ENCODE measurements at places on chromosomes 3 and 15. TPM values are rescaled to one million over a fixed set of nuclear protein-coding genes. Genes with fewer than 3 reads are reported as not detected.

DNA sequence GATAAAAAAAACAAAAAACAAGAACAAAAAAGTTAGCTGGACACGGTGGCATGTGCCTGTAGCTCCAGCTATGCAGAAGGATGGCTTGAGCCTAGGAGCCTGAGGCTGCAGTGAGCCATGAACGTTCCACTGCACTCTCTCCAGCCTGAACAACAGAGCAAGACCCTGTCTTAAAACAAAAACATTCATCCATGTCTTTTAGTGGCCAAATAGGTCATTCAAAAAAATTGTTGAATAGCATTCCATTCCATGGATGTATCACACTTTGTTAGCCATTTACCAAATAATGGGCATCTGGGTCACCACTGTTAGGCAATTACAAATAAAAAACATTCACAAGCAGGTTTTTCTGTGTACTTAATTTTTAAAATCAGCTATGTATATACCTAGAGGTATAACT is 139.7 kb downstream of the STAG1 start:
- DNase-seq: no peak
- H3K27ac ChIP-seq: no peak overlapping the region
- H3K27me3 ChIP-seq: no peaks in the 10 kb centered on the region
- no peak overlapping the region for H3K4me3 ChIP-seq

DNA sequence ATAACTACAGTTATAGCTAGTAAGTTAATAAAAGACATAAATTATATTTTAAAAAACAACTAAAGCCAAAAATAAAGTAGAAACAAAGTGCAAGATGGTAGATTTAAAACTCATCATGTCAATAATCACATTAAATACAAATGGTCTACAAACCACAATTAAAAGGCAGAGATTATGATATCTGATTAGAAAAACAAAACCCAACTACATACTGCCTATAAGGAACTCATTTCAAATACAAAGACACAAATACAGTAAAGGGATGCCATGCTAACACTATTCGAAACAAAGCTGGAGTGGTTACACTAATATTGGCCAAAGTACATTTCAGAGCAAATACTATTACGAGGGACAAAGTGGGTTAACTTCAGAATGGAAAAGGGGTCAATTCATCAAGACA is 426.5 kb downstream of the SHQ1 start:
- no peaks in the 10 kb centered on the region for H3K36me3 ChIP-seq
- DNase-seq: no peak
- H3K4me3 ChIP-seq: no peak overlapping the region
- no peak overlapping the region for H3K27ac ChIP-seq

DNA sequence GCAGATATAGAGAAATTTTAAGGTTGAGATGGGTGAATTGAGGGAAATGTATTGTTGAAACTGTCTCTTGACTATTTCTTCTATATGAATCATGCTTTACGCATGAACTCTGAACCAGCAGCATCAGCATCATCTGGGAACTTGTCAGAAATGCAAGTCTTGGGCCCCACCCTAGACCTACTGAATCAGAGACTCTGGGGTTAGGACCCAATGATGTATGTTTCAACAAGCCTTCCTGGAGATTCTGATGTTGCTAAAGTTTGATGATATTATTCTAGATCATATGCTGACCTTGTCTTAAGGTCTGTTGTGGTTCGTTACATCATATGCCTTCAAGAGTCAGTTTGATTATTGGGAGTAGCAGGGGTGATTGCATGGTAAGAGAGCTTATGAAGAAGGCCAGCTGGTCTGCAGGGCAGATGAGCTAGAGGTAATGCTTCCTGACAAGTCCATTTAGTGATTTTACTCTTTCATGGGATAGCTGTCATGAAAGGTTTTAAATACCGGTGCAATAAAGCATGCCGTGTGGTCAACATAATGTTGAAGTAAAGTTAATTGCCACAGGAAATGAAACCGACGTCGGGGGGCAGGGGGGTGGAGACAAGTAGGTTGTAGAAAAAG is 152.4 kb upstream of the MRPL3 start:
- no peaks in the 10 kb centered on the region for H3K36me3 ChIP-seq
- H3K4me3 ChIP-seq: no peak overlapping the region
- no peak overlapping the region for H3K27ac ChIP-seq
- no peaks in the 10 kb centered on the region for H3K27me3 ChIP-seq
- H3K4me1 ChIP-seq: no peaks in the 10 kb centered on the region

- H3K4me1 ChIP-seq: no peaks in the 10 kb centered on the region
- no peak for DNase-seq
- H3K36me3 ChIP-seq: no peaks in the 10 kb centered on the region
- H3K4me3 ChIP-seq: no peak overlapping the region
- H3K27ac ChIP-seq: no peak overlapping the region
Observed at GRCh38 chr3:16606398-16606797, 1.2 kb upstream of the DAZL start.

DNA sequence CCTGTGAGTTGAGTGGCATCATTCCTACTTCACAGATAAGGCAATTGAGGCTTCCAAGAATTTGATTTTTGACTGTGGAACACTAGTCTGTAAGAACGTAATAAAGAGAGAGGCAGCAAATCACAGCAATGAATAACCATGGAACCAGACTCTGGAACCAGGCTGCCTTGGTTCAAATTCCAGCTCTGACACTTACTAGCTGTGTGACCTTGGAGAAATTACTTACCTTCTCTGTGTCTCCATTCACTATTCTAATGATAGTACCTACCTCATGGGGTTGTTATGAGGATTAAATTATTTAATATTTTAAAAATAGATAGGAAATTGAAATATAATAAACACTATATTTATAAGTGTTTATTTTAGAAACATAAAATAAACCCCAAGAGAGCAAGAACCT is 12.6 kb upstream of the IGDCC3 start:
- no peak overlapping the region for H3K27ac ChIP-seq
- no peaks in the 10 kb centered on the region for H3K27me3 ChIP-seq
- DNase-seq: no peak
- no peak overlapping the region for H3K4me3 ChIP-seq
- no peaks in the 10 kb centered on the region for H3K36me3 ChIP-seq

DNA sequence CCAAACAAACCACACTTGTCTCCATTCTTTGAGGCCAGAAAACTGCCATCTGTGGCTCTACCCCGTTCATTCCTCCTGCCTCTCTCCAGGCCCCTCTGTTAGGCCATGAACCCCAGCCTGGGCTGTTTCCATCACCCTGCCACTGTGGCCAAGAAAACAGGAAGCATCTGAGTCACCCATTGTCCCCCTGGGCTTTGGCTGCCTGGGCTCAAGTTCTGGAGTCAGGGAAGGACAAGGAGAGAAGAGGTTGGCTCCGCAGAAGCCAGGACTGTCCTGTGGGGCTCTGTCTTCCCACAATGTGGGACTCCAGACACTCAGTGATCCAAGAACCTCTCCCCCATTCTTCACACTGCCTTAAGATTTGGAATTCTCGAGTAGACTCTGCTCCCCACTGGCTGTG is 14.8 kb upstream of the LCTL start:
- no peaks in the 10 kb centered on the region for H3K4me1 ChIP-seq
- H3K27me3 ChIP-seq: no peaks in the 10 kb centered on the region
- no peak overlapping the region for H3K27ac ChIP-seq
- no peak overlapping the region for H3K4me3 ChIP-seq

DNA sequence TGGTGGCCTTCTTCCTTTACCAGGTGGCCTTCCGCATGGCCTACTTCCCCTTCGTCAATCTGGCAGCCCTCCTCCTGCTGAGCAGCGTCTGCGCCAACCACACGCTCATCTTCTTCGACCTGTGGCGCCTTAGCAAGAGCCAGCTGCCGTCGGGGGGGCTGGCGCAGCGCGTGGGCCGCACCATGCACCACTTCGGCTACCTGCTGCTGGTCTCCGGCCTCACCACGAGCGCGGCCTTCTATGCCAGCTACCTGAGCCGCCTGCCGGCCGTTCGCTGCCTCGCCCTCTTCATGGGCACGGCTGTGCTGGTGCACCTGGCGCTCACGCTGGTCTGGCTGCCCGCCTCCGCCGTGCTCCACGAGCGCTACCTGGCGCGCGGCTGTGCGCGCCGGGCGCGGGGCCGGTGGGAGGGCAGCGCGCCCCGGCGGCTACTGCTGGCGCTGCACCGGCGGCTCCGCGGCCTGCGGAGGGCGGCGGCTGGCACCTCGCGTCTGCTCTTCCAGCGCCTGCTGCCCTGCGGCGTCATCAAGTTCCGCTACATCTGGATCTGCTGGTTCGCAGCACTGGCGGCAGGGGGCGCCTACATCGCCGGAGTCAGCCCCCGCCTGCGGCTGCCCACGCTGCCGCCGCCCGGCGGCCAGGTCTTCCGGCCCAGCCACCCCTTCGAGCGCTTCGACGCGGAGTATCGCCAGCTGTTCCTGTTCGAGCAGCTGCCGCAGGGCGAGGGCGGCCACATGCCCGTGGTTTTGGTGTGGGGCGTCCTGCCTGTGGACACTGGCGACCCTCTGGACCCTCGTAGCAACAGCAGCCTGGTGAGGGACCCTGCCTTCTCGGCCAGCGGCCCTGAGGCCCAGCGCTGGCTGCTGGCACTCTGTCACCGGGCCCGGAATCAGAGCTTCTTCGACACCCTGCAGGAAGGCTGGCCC is 9.9 kb downstream of the DISP2 start:
- peaks cover 3% of the 10 kb centered on the region for H3K4me1 ChIP-seq
- H3K4me3 ChIP-seq: peak overlapping the region; percentile 22
- H3K36me3 ChIP-seq: no peaks in the 10 kb centered on the region
- DNase-seq: peak; percentile 88
- no peaks in the 10 kb centered on the region for H3K27me3 ChIP-seq

- DNase-seq: no peak
- no peak overlapping the region for H3K27ac ChIP-seq
- H3K36me3 ChIP-seq: no peaks in the 10 kb centered on the region
- H3K4me3 ChIP-seq: no peak overlapping the region
- no peaks in the 10 kb centered on the region for H3K4me1 ChIP-seq
Observed at GRCh38 chr3:88312256-88312655, 162.5 kb downstream of the C3orf38 start.

PBRM1 gene
- 19.8 TPM for polyA plus RNA-seq

RBM6 gene
- 108 TPM for polyA plus RNA-seq

GOLGA6L26 gene
- polyA plus RNA-seq: not detected
